ENCODE measurements at places on chromosomes 5 and 9.
A peak's percentile ranks its signal among the peaks of the same experiment; 100 is the strongest.

DNA sequence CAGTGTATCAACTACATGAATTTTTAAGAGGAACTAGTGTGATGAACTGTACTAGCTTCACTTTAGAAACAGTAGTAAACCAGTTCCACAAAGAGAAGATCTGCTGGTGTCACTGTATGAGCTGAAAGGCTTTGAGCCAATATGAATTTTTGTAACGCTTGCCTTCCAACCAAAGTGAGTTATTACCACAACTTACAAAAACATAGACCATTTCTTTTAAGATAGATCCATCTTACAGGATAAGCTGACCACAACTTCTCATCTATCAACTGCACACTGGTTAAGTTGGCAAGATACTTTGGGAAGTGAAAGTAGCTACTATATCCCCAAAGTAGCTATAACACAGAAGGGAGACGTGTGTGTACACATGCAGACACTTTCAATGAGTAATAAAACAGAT is 849.6 kb upstream of the DMAC1 start:
- no peak for DNase-seq

DNA sequence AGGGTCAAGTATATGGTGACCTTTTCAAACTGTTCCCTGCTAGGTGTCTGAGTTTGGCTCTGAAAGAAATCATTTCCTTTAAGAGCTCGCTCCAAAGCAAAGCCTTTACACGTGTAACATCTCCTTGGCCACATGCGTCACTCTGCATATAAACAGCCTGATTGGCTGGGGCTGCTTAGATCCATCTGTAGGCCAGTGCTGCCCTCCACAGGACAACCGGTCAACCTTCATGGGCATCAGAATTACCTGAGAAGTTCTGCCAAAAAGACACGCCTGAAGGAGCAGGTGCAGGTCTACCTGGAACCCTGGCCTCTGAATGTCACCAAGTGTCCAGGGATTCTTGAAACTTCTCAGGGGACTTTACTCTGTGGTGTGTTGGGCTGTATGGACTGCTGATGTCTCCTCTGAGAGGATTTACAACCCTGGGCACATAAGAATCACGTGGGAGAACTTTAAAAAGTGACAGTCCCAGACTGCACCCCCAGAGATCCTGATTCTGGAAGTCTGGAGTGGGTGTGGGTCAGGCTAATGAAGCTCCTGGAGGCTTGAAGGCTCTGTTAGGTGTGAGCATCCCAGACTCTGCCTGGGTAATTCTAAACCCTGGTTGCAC is 497.6 kb downstream of the GADD45G start:
- DNase-seq: peak; percentile 76

- DNase-seq: peak; percentile 49
Measured at GRCh38 chr5:62460578-62460983, 48.0 kb downstream of the IPO11 start.

- no peak for DNase-seq
Measured at GRCh38 chr5:99807346-99807745, 727.8 kb upstream of the FAM174A start.

DNA sequence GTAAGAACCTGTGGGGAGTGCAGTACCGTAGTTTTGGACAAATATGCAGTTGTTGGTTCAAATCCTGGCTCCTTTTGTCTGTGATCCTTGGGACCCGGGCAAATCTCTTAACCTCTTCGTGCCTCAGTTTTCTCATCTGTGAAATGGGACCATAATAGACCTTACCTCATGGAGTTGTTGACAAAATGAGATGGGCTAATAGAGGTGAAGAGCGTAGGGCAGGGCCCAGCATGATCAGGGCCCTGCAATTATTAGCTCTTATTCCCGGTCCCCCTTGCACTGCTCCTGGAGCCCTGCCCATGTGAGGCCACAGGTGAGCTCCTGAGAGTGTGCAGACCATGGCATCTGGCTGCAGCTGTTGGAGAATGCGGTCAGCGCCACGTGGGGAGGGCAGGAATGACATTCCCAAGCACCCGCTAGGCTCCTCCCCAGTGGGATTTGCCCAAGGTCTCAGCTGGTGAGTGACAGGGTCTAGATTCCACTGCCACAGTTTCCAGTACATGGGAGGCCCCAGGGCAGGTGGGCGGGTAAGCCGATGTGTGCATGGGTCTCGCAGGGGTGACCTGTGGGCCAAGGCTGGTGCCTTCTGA is 41.0 kb downstream of the NEK6 start:
- DNase-seq: no peak

All from fibroblast of the conjunctiva (primary cell).